Stimulated activated CD4-positive, alpha-beta T cell treated with anti-CD3 and anti-CD28 coated beads, TNF-alpha, amount 100 ng/mL, for 4 hours (primary cell): ENCODE measurements at places on chromosomes 16 and 17.

DNA sequence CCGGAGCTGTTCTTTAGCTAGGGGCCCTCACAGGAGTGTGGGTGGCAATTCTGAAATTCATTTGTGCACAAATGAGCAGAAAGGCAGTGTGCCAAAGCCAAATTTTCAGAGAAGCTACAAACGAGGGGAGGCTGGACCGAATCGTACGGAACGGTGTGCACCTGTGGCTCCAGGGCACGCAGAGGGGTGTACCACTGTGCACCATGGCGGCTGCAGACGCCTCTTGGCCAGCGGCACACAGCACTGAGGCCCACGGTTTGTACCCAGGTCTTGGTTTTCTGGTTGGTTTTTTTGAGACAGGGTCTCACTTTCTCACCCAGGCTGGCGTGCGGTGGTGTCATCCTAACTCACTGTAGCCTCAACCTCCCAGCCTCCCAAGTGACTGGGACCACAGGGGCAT lies 14.9 kb downstream of the CHMP1A start:
- no peak for DNase-seq

DNA sequence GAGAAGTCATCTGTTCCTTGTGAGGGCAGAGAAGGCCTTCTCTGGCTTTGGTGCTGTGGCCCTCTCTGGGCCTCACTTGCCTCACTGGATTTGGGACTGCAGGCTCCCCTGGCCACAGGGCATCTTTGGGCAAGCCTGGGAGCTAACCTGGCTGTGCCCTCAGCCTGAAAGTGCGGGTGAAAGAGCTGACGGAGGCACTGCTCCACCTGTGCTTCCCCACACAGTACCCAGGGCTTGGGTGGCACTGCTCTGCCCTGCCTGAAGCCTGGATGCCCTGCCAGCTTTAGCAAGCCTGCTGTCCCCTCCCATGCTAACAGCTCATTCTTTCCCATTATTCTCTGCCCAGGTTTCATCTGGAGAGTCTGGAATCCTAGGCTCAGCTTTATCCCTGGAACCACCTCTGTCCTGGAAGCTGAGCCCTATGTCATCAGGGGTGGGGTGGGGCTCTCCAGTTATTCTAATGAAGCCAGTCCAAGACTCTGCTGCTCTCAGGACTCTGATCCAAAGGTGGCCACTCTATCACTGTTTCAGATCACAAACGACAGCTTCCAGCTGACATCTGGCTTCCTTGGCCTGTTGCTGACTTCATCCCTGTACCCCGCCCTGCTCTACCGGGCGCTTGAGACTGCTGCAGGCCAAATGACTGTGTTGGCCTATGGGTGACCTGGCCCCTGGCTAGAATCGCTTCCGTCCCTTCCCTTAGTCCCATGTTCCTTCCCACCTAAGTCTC lies 29.3 kb downstream of the HIC1 start:
- no peak for DNase-seq

- DNase-seq = no peak
Observed at GRCh38 chr16:17026600-17027242, 444.0 kb downstream of the XYLT1 start.

GRCh38 chr16:31276600-31276999 lies 16.8 kb downstream of the ITGAM start:
- no peak for DNase-seq

DNA sequence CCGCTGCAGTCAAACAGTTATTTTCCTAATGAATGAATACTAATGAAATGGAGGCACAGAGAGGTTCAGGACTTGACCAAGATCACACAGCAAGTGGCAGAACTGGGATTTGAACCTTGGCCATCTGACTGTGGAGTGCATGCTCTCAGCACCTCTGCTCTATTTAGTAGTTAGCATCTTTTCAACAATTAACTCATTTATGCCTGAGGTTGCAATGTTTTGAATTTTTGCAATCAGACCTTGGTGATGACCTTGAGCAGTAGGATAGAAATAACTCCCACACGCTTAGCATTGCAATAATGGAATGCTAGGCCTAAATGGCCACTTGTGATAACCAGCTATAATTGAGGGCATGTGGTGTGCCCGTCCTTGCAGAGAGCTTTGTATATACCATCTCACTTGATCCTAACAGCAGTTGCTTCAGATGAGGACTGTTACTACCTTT lies 31.0 kb downstream of the NAGPA start:
- no peak for DNase-seq

DNA sequence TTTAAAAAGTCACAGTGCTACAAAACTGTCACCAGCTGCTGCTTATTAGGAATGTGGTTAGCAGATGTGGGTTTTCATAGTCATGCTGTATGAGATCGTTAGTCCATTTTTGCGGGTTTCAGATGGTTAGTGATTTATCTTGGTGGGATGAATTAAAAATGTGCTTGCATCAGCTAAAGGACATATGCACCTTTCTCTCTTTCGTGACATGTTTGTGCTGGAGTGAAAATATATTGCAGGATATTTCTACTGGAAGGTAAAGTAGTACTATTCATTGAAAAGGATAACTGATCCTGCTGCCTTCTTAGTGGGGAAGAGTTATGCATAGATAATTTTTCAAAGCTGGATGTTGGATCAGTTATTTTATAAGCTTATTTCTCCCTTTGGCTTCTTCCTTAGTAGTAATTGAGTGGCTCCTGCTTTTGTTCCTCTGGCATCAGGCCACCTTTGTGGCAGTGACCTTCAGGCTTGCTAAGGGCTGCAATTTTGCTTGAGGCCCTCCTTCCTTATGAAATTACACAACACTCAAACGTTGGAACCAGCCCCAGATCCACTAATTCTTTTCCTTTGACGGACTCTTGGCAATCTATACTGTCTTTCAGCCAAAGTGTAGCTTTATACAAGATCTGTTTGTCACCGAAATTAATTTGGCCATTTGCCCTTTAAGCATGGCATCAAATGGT lies 7.5 kb upstream of the SNTB2 start:
- no peak for DNase-seq
